ENCODE measurements at places on chromosomes 3 and 15.
A peak's percentile ranks its signal among the peaks of the same experiment; 100 is the strongest.

DNA sequence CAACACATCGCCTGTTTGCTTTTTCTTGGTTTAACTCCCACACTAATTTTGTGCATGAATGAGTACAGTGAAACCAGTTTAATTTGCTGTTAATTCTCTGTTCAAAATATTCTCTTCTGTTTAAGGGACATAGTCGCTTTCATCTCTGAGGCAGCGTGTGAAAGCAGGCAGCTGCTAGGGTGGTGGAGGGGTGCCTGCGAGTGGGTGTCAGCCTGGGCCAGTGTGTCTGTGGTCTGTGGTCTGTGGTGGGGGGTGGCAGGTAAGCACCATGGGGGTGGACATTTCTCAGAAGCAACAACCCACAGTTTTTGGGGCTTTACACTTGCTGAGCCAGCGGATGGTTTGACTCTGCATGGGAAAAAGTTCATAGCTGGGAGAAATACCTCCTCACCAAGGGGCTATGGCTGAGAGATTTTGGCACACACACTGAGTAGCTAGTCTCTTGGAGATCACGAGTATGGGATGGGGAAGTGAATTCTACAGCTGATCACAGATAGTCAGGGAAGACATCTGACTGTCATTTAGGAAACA lies 109.2 kb downstream of the EPHB1 start:
- H3K27me3 ChIP-seq = no peaks in the 10 kb centered on the region
- H3K36me3 ChIP-seq = no peaks in the 10 kb centered on the region
- no peak overlapping the region for H3K27ac ChIP-seq
- no peaks in the 10 kb centered on the region for H3K4me1 ChIP-seq
- DNase-seq = no peak

DNA sequence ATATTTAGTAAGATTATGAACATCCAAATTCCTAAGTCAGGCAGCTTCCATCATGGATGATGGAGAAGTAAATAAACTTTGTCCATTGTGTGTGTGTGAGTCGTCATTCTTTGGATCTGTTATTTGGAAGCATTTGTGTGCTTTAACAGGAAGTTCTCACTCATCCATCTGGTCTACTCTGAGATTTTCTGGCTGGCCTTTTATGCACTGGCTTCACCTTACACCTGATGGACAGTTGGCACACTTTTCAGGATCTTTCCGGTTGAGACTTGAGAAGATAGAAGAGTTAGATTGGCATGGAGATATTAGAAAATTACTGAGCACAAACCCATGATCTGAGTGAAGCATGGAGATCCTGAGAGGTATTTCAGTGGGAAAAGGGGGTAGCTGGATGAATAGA lies 12.6 kb downstream of the SYNPR start:
- no peak overlapping the region for H3K27ac ChIP-seq
- no peak for DNase-seq
- no peaks in the 10 kb centered on the region for H3K36me3 ChIP-seq
- no peaks in the 10 kb centered on the region for H3K27me3 ChIP-seq
- H3K4me3 ChIP-seq = no peak overlapping the region

DNA sequence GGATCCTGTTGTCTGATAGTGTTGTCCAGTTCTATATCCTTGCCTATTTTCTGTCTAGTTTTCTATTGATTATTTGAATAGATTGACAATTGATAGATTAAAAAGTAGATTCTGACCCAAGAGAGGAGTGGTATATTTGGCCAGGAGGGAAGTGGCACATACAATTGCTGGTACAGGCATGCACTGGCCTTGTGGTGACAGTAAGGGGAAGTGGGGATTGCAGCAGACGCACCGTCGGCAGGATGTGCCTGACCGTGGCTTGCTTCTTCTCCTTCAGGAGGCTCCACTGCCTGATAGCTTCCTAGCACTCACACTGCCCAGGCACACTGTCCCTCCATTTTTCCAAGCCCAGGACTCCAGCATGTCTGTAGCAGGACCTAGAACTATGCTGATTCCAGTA lies 10.5 kb downstream of the GABRG3 start:
- DNase-seq = no peak
- no peak overlapping the region for H3K27ac ChIP-seq
- H3K4me1 ChIP-seq = no peaks in the 10 kb centered on the region

GRCh38 chr15:32861174-32861573 lies 143.4 kb downstream of the GREM1 start:
- peaks cover 13% of the 10 kb centered on the region for H3K4me1 ChIP-seq
- no peaks in the 10 kb centered on the region for H3K36me3 ChIP-seq
- no peak overlapping the region for H3K4me3 ChIP-seq
- H3K27ac ChIP-seq = no peak overlapping the region
- no peaks in the 10 kb centered on the region for H3K27me3 ChIP-seq
- DNase-seq = no peak

DNA sequence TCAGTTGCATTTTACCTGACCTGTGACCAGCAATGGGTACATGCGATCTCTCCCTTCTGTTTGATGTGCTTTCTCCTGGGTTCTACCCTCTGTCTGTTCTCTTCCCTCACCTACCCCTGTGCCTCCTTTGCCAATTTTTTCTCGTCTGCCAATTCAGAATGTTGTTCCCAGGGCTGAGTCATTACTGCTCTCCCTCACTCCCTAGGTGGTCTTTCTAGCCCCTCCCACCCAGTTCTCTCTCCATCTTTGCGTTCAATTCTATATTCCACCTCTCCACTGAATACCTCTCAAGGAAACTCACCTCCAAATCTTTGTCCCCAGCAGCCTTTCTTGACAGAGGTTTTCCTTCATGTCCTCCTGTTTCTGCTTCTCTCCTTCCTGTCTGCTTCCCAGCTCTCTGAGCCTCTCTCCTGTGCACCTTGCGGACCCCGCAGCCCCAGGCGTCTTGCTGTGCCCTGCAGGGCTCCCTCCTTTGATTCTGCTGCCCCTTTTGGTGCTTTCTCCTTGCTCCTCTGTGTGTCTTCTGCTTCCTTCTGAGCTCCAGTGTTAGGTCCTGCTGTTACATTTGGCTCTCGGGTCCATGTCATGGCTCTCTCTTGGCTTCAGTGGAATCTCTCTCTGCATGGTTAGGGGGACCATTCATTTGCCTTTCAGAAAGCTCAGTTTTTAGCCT lies 398.2 kb upstream of the TPM1 start:
- no peak overlapping the region for H3K27ac ChIP-seq
- no peaks in the 10 kb centered on the region for H3K36me3 ChIP-seq
- no peak for DNase-seq
- peaks cover 4% of the 10 kb centered on the region for H3K4me1 ChIP-seq
- no peaks in the 10 kb centered on the region for H3K27me3 ChIP-seq
- H3K4me3 ChIP-seq = no peak overlapping the region

GRCh38 chr3:5140230-5140621 lies 18.1 kb downstream of the ARL8B start:
- no peaks in the 10 kb centered on the region for H3K27me3 ChIP-seq
- H3K4me3 ChIP-seq = no peak overlapping the region
- H3K27ac ChIP-seq = no peak overlapping the region
- H3K4me1 ChIP-seq = peaks cover 9% of the 10 kb centered on the region

DNA sequence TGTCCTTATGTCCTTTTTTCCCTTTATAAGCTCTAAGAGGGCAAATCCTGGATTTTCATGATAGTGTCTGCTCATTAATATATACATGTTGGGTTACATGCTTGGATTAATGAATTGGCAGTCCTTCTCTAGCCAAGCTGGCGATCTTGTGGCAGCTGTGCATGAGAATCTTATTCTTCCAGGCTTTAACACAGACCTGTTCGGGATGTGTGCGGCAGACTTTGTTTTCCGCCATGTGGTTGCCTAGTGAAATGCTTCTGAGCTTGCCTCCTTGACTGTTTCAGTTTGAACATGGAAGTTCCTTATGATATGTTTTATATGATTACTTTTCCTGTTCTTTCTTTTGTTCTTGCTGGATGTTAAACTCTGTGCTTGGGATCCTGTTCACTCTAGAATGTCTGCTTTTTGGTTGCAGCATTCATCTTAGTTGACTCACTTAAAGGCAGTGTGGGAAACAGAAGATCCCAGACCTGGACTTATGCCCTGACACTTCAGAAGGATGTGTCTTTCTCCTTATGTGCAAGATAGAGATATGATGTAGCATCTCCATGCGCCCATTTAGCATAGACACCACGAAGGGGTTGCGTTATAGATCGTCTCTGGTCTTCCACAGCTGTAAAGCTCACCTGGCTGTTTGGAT lies 7.2 kb downstream of the CHCHD6 start:
- no peaks in the 10 kb centered on the region for H3K27me3 ChIP-seq
- DNase-seq = peak; percentile 6
- H3K4me1 ChIP-seq = no peaks in the 10 kb centered on the region
- H3K36me3 ChIP-seq = no peaks in the 10 kb centered on the region

DNA sequence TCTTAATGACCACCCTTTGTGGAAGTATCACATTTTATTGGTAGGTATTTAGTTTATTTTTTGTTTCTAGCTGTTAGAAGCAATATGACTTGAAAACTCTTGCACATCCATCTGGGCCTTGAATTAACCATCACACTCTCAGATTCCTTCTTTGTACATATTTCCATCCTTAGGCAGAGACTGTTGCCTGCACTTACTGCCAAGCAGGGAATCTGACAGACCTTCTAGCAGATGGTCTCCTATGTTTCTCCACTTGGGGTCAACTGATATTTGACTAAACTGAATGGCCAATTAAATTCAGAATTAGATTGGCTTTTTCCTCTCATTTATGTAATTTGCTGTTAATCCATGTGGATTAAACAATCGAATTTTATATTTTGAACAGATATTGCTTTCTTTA lies 324.9 kb upstream of the TGFBR2 start:
- H3K4me1 ChIP-seq = peaks cover 2% of the 10 kb centered on the region
- no peak overlapping the region for H3K27ac ChIP-seq
- no peak overlapping the region for H3K4me3 ChIP-seq
- H3K36me3 ChIP-seq = no peaks in the 10 kb centered on the region

DNA sequence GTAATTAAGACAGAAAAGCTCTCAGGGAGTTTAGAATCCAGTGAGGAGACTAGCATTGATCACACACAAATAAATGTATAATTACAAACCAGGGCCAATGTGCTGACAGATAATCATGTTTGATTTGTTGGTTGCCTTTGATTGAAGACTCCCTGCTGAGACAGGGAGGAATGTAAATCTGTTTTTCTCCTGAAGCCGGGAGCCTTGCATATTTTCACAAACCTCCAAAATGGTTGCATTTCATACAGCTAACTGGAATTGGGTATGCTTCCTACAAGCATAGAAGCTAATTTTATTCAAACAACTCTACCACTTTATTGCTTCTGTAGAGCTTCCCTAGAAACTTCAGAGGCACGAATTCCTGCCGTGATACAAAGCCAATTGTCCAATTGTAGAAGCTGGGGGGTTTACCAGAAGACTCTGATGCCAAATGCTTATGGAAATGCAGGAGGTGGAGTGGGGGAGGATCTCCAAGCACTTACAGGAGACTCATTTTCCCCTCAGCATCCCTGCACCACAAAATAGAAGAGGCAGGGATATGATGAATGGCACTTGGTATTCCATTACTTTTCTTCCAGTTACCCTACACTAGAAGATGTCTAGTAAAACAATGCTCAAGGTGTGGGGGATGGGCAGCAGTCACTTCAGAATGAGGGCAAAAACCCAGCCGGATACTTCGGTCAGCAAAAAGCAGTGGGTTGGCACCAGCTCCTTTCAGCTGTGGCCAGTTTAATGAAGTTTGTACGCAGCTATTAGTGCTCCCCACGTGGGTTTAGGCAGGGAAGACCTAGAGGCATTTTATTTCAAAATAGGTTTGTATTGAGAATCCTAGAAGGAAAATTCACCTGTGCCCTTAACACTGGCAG lies 11.4 kb upstream of the MEX3B start:
- no peak overlapping the region for H3K27ac ChIP-seq
- peaks cover 23% of the 10 kb centered on the region for H3K27me3 ChIP-seq
- DNase-seq = no peak
- no peak overlapping the region for H3K4me3 ChIP-seq

GRCh38 chr3:51963951-51964451 lies 3.3 kb downstream of the PCBP4 start:
- no peak overlapping the region for H3K27ac ChIP-seq
- no peaks in the 10 kb centered on the region for H3K27me3 ChIP-seq
- H3K4me3 ChIP-seq = no peak overlapping the region
- peaks cover 13% of the 10 kb centered on the region for H3K4me1 ChIP-seq

GRCh38 chr3:182435860-182436259 lies 357.4 kb upstream of the ATP11B start:
- H3K36me3 ChIP-seq = no peaks in the 10 kb centered on the region
- H3K4me1 ChIP-seq = no peaks in the 10 kb centered on the region
- DNase-seq = no peak
- no peak overlapping the region for H3K4me3 ChIP-seq
- no peak overlapping the region for H3K27ac ChIP-seq

GRCh38 chr3:177935047-177935446 lies 601.2 kb upstream of the KCNMB2 start:
- H3K4me1 ChIP-seq = peaks cover 4% of the 10 kb centered on the region
- no peaks in the 10 kb centered on the region for H3K27me3 ChIP-seq
- no peak overlapping the region for H3K27ac ChIP-seq
- H3K4me3 ChIP-seq = no peak overlapping the region
- no peaks in the 10 kb centered on the region for H3K36me3 ChIP-seq
- DNase-seq = peak; percentile 21

- H3K4me1 ChIP-seq = peaks cover 52% of the 10 kb centered on the region
- peak overlapping the region; percentile 7 for H3K27ac ChIP-seq
- no peak overlapping the region for H3K4me3 ChIP-seq
- no peaks in the 10 kb centered on the region for H3K36me3 ChIP-seq
- no peaks in the 10 kb centered on the region for H3K27me3 ChIP-seq
These were observed 27.1 kb downstream of the SPSB4 start for GRCh38 chr3:141078200-141078599.

- no peak for DNase-seq
- no peak overlapping the region for H3K27ac ChIP-seq
- H3K4me1 ChIP-seq = peaks cover 16% of the 10 kb centered on the region
- H3K27me3 ChIP-seq = no peaks in the 10 kb centered on the region
- no peaks in the 10 kb centered on the region for H3K36me3 ChIP-seq
These were observed 149.7 kb upstream of the IL12A start for GRCh38 chr3:159838938-159839337.

DNA sequence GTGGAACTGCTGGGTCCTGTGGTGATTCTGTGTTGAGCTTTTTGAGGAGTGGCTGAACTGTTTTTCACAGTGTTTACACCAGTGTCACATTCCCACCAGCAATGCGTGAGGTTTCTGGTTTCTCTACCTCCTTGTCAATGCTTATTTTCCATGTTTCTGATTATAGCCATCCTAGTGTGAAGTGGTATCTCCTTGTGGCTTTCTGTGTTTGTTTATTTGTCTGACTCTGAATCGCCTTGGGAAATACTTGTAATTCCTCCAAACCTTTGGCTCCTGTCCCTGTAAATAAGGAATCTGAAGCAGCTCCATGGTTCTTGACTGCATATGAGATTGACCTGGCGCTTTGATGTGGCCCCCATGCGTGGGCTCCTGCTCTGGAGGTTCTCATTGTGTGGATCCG lies 20.6 kb downstream of the FAN1 start:
- H3K4me1 ChIP-seq = peaks cover 2% of the 10 kb centered on the region
- no peak overlapping the region for H3K27ac ChIP-seq
- DNase-seq = peak; percentile 42

DNA sequence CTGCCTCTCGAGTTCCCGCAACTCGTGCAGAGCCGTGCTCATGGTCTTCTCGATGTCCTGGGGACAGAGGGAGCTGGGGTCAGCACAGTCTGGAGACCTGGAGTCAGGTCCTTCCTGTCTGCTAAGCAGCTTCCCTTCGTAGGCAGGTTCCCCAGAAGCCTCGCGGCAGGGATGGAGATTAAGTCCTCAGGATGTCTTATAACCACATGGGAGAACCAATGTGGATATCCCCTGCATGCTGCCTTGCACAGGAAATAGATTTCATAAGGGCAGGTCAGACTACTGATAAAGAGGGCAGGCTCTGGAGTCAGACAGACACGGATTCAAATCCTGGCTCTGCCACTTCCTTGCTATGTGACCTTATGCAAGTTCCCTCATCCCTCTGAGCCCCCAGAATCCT lies 22.6 kb upstream of the RAD18 start:
- H3K27ac ChIP-seq = no peak overlapping the region
- no peak overlapping the region for H3K4me3 ChIP-seq
- no peaks in the 10 kb centered on the region for H3K27me3 ChIP-seq
- peaks cover 28% of the 10 kb centered on the region for H3K4me1 ChIP-seq
- DNase-seq = no peak
- H3K36me3 ChIP-seq = no peaks in the 10 kb centered on the region

All from trophoblast cell (in vitro differentiated cells and primary cell).